M059J (cell line): ENCODE measurements at places on chromosomes 7 and 10.

DNA sequence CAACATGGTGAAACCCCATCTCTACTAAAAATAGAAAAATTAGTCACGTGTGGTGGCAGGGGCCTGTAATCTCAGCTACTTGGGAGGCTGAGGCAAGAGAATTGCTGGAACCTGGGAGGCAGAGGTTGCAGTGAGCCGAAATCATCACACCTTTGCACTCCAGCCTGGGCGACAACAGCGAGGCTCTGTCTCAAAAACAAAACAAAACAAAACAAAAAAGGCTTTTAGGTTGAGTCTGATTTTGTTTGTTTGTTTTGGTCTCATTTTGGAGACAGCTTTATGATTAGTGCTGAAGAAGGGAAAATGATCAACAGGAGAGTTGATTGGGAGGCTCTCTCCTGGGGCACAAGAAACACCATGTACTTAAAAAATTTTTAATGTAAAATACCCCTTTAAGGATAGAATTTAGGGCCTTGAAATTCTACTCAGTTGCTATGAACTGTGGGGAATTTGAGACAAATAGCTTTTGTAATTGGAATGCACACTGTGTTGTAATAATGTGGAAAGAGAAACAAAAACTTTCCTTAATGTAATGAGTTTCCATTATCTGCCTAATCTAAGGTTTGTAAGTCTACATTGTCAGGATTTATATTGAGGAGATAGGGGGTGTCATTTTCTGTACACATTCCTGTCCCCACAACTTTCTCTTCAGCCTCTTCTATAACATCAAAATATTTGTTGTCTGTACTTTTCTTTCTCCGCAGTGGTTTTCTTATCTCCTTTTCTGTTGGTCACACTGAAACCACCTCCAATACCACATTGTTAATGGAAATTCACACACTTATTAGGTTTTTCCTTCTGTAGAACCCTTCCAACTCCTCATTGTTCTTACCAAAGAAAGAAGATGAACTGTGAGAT lies 41.3 kb downstream of the ARID5B start:
- peak; percentile 37 for DNase-seq

DNA sequence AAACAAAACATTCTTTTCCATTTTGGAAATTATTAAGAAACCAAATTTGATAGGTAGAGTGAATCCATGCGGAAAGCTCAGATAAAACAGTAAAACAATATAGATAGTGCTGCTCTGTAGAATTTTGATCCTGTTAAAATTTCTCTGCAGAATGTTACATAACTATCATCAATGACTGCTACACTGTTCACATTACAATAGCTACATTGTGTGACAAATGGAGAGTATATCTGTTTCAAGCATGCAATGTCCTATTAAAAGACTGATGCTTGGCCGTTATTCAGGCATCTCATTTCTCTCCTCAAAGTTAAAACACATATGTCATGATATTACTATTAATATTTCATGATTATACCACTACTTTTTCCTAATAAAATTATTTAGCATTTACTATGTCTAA lies 14.7 kb upstream of the TMEM106B start:
- DNase-seq, result no peak

- no peak for DNase-seq
These were observed 646.2 kb upstream of the SEMA3D start for GRCh38 chr7:85833066-85833465.

GRCh38 chr10:131532291-131532690 lies 220.8 kb upstream of the TCERG1L start:
- DNase-seq, result no peak

DNA sequence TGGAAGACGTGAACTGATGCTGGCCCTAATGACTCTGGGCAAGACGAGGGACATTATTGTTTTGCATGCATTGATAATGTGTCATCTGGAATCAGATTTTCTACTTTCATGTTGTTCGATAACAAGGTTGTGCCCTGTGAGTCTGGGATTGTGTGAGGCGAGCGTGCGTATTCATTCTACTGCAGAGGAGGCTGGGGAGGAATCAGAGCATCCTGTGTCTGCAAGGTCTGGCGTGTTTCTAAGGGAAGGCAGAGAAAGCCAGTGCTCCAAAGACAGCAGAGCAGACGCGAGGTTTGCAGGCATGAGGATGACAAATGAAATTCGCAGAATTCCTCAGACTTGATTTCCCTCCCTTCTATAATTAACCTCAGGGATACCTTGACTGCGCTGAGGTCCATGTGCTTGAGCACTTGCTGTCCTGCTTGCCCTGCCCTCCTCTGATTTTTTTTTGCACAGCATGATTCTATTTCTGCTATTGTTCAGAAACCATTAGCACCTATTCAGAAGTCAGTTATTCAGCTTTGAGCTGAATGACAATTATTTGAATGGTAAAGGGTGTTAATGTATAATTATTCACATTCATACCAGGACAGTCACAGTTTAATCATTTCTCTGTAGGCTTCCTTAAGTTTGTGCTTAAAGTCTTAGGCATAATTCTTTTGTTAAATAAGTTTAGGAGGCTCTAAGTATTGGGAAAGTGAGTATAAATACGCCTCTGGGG lies 233.6 kb downstream of the EBF3 start:
- DNase-seq, result no peak

DNA sequence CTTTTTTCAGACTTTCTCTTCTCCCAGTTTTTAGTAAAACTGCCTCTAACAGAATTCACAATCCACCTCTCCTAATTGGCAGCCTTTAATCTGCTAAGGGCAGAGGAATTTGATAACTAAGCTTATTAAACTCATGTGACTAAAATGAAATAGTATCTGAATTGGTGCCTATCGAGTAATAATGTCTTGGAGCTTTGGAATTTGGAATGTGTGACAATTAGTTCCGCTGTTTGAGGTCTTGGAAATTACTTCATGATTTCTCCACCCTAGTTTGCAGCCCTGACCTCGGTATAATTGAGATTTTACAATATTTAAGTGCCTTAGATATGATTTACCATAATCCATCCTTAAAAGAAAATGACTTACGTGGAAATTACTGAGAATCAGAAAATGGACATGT lies 190.4 kb upstream of the NEBL start:
- no peak for DNase-seq

GRCh38 chr7:26186364-26187311 lies 13.9 kb downstream of the HNRNPA2B1 start:
- no peak for DNase-seq

DNA sequence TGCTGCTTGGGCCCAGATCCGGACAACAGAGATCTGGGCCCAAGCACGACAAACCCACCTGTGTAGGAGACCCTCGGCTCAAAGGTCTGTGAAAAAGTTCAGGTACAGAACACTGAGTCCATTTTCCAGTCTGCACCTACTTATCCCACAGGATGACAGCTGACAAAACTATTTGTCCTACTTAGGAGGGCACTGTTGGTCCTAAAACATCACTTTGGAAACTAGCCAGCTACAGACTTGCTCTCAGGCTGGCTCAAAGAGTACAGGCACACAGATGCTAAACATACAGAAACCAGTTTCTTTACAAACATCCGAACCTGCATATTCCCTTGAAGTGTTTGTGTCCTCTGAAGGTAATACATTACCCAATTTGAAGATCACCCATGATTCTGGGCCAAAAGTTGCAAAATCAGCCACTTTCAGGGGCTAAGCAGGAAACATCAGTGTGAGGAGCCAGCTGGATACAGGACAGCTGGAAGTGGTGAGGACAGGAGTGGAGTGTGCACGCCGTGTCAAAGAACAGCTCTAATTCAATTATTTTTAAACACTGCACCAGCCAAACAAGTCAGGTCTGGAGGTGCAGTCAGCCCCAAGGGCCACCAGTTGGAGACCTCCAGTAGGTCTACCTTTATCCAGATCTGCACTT lies 88.5 kb downstream of the NOC3L start:
- no peak for DNase-seq

GRCh38 chr10:32950591-32951108 lies 7.4 kb downstream of the ITGB1 start:
- DNase-seq, result no peak

DNA sequence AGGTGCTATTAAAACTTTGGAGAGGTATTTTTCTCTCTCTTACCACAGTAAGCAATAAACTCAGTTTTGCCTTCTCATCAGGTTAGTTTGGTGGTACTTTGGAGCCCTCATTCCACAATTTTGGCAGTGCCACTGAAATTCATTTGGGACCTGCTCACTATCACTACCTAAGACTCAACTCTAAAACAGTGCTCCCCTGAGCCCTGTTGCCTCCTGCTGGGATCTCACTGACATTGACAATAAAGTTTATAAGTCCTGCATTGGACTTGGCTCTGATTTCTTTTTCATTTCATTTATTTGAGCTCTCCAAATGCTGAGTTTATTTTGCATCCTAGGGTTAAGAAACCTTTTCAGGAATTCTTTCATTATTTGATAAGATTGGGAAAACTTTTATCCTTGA lies 130.8 kb upstream of the HPS1 start:
- DNase-seq, result no peak

GRCh38 chr7:81333004-81333403 lies 414.2 kb upstream of the SEMA3C start:
- DNase-seq, result peak; percentile 69

- DNase-seq, result no peak
These were observed 920.1 kb upstream of the LRRN3 start for GRCh38 chr7:110170841-110171240.

DNA sequence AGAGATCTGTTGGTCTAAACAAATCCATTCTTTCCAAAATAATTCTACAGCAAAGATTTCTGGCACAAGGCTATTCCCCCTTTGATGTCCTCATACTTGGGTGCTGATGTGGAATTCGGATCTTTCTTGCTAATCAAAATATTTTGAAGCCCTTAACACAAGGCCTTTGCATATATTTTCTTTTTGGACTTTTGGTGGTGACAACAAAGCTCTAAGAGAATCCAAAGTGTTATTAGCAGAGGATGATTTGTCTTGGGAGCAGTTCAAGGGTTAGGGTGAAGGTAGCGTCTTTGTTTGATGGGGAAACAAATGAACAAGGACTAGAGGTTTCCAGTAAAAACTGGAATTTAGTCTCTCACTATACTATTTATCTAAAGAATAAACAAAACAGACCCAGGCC lies 197.9 kb downstream of the CDCA7L start:
- peak; percentile 21 for DNase-seq

DNA sequence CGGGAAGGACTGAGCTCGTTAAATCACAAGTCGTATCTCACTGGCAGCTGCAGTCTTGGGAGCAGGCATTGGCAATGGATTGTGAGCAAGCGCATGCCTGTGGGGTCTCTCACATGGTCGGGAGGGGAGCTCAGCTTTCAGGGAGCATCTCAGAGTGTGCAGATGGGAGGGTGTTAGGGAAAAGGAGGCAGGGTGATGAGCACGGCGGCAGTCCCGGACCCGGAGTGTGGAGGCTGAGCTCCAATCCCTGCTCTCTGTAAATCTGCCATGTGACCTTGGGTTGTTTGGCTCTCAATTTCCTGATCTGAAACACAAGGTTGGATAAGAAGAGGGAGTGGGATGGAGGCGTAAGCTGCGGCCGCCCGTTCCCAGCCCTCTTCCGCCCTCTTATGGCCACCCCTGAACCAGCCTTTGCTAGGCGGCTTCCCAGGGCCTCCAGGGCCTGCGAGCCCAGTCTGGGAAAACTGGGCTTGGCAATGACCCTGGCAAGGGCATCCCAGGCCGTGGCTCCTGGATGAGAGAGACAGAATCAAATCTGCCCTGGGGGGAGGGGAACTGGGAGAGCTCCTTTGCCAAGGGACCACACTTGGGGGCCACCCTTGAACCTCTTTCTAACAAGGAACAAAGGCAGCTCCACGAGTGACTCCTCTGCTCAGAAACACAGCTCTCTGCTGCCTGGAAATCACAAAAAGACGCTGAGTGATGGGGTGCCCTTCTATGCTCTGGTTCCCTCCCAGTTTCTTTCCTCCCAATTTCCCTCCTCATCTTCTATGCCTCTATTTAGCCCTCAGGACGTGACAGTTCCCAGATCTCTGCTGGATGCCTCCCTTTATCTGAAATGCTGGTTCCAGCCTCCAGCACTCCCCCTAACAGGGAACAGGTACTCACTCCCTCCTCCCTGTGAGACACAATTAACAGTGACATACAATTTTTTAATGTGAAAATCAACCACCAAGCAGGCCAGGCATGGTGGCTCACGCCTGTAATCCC lies 41.7 kb upstream of the LOXL4 start:
- peak; percentile 68 for DNase-seq

GRCh38 chr10:5616836-5617235 lies 49.6 kb downstream of the ASB13 start:
- DNase-seq, result no peak

GRCh38 chr10:95395947-95396449 lies 105.2 kb upstream of the PDLIM1 start:
- DNase-seq, result peak; percentile 49

DNA sequence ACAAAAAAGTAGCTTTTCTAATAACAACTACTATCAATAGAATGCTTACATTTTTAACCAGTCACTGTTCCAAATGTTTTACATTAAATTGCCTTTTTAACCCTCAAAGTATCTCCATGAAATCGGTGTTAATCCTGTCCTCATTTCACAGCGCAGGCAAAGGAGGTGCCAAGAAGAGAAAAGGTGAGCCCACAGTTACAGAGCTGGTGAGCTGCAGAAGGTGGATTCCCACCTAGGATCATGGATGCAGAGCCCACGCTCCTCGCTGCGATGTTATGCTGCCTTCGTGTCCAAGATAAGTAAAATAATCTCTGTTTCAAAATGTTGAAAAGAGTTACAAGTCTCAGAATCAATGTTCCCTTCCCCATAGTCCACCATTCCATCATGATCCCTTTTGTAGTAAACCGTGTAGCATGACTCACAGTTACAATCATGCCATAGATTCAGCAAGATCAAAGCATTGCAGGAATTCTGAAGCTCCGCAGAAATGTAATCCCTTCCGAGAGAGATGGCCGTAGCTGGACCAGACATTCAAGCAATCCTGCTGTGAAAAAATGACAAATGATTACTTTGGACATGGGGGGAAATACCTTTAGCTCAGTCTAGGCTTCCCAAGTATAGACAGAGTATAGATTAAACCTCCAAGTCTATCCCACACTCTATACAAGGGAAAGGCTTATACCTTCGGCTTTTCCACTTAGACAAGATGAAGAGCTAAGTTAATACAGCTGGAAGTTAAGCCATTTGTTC lies 394.7 kb upstream of the AKR1E2 start:
- DNase-seq, result peak; percentile 52

- no peak for DNase-seq
These were observed 158.3 kb downstream of the PLXDC2 start for GRCh38 chr10:19974554-19974953.

DNA sequence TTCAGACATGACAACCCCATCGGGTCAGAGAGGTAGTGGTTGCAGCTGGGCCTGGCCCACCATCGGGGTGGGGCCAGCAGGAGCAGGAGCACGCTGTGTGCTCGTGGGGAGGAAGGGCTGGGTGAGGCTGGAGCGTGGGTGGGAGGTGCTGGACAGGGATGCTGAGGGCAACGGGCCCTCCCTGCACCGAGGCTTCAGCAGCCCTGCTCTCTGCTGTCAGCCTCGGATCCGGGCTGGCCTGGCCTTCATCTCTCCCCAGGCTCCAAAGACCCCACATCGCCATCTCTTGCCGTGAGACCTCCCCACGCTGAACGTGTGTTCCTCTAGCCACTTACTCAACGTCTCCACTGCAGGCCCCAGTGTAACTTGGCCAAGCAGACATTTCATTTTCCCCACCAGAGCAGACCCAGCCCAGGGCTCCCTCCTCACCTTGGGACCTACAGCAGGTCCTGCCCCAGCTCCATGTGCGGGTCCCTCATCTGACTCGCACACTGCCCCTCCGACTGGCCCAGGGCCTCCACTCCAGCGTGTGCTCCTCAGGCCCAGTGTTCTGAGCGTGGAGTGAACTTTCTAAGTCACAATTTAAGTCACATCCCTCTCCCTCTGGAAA lies 462.4 kb downstream of the DNAJB6 start:
- no peak for DNase-seq

GRCh38 chr7:31763548-31763947 lies 76.5 kb downstream of the PPP1R17 start:
- no peak for DNase-seq
